Stimulated activated naive CD8-positive, alpha-beta T cell treated with anti-CD3 and anti-CD28 coated beads, Interleukin-15, Interleukin-2, amounts not matched to agents 100 U/mL and 50 U/mL, for 24 hours (primary cell): ENCODE measurements at places on chromosomes 1 and 21.

GRCh38 chr1:61498342-61498741, 226.6 kb downstream of the TM2D1 start:
- DNase-seq: no peak

DNA sequence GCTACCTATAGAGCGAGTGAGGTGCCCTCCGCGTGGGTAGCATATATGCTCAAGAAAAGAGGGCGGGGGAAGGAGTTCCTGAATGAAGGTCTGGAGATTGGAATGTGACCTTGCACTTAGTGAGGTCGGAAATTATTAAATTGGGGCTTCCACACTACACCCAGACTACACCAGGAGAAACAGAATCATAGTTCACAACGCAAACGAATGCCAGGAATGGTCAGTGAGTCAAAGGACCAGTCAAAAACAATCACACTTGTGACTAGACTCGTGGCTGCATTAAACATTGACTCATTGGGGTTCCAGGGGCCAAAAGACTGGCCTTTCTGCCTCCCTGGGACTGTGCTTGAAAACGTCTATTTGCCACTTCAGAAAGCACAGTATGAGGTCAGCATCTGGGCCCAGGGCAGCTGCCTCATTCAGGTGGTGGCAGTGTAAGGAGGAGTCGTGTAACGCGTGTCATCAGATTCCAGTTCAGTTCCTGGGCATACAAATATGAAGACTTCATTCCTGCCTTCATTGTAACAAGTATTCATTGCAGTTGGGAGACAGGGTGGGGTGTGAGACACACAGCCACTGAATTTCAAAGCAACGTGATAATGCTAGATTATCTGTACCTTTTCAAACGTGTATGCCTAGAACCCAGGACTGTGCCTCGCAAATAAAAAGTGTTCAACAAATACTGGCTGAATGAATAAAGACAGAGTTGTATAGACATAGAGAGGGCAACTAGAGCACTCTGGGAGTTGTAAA, at the start of gene YOD1:
Gene YOD1, minus strand, starts transcription at position 18 of the 753 bp plus-strand sequence. CDS start 178 bp downstream, outside the sequence.
- DNase-seq: peak; percentile 13

DNA sequence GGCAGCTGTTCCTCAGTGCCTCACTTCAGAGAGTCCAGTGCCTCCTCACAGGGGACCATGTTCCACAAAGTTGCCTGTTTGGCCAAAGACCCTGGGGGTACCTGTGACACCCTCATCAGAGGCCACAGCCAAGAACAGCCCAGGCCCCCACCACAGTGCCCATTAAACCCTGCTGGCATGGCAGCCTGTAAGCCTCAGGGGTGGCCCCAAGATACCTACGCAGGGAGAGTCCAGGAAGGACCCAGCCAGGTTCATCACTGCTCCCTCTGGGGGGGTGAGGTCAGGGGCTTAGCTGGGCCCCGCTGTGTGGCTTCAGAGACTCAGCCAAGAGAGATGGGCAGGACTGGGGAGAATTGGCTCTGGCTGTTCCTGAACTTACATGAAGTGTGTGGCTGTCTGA, 19.1 kb upstream of the PRDM16 start:
- DNase-seq: no peak

GRCh38 chr1:233349137-233349536, 21.6 kb downstream of the MAP3K21 start:
- no peak for DNase-seq

- no peak for DNase-seq
These were observed 53.7 kb downstream of the TP53BP2 start for GRCh38 chr1:223792046-223792445.

DNA sequence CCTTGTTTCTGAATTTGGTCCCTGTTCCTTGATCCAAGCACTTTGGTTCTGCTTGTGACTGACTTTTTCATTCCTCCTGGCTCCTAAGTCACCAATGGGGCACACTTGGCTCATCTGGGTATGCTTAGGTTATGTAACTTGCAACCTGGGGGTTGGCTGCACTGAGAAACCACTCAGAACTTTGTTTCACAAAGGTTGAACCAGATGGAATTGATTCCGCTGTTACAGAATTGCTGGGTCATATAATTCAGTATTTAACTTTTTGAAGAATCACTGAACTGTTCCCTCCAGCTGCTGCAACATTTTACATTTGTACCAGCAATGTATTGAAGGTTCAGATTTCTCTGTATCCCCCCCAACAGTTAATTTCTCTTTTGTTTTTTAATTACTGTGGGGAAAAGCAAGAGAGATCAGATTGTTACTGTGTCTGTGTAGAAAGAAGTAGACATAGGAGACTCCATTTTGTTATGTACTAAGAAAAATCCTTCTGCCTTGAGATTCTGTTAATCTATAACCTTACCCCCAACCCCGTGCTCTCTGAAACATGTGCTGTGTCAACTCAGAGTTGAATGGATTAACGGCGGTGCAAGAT, 9.6 kb upstream of the NVL start:
- no peak for DNase-seq

DNA sequence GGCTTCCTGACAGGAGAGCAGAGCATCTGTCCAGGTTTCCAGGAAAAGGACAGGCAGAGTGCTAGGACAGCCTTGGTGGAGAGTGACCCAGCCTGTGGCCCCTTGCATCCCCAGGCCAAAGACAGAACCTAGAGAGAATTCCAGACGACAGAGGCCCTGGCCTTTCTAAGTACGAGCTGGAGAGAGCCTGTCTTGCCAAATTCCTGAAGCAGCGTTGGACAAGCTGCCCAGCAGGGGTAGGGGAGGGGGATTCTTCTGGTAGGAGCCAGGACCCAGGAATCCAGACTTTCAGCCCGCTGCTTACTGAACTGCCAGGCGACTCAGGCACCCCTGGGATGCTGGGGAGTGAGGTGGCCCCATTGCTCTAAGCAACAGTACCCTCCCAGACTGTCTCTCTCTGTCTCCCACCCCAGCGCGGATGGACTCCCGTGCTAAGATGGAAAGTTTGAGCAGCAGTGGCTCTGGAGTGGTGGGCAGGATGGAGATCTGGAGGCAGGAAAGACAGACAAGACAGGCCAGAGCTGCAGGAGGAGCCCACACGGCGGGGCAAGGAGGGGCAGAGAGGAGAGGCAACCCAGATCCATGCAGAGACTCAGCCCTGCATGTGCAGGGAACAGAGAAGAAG, 8.8 kb upstream of the PEAR1 start:
- no peak for DNase-seq

DNA sequence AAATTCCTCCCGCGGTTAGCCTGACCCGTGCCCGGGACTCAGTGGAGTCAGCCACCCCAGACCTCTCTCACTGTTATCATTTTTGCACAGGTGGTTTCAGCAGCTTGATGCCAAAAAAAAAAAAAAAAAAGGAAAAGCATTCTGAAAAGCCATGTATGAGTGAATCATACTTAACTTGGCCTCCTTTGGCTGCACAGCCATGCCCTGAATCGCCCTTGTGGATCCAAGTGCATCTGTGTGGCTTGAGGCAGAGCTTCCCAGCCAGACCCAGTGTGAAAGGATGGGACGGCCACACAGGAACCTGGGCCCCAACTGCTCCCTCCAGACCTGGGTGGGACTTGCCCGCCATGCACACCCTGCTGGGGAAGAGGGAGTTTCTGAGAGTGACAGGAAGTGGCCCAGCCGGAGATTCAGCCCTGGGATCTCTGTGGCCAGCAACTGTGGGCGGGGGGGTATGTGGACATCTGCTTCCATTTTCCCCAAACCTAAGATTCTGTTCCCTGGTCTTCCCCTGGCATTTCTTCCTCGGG, 8.6 kb downstream of the YBEY start:
- peak; percentile 15 for DNase-seq

DNA sequence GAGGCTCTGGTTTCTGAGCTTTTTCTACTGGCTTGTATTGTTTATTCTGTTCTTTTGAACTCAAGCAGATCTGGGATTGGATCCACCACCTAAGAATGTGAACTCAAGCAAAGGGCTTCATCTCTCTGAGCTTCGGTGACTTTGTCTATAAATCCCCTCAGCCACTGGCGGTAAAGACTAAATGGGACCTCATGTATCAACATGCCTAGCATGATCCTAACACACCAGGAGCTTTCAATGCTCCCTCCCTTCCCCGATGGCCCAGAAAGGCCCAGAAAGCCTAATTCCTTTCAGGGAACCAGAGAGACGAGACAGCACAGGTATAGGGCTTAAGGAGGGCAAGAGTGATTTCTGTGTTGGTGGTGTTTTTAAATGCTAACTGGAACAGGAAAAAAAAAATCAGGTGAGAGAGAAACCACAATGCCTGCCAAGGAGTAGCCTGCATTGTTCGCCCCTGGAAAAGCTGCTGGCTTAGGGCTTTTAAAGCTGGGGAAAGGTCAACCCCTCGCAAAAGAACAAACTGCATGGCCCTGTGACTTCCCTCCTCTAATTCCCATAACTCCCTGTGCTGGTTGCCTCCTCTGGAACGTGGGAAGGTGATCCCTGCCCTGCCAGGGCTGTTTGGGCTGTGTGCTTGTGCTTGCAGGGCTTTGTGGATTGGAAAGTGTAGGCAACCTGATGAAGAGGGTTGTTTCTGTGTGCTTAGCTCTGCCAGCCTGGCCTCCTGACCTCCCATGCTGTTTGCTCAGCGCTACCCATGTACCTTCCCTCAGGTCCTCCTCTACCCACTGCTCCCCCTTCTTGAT, 147.0 kb downstream of the PLPP3 start:
- no peak for DNase-seq

DNA sequence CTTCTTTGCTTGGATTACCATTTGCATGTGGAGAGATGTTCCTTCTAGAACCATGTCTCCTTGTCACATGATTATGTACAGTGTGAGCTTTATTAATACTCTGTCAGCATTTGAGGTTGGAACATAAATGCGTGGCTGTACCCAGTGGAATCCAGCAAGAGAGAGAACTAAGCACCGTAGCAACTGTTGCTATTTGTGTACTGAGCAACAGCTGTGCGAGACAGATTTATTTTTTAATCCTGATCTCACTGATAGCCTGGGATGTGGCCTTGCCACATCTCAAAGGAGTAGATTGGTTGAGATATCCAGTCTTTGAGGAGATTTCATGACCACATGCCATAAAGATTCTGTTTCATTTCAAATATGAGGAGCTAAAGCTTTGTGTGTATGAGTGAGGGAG, 43.4 kb downstream of the KIF1B start:
- DNase-seq: no peak

- DNase-seq: no peak
These were observed 57.3 kb downstream of the PSMG1 start for GRCh38 chr21:39125752-39126485.

GRCh38 chr1:94095112-94095637, 25.8 kb downstream of the ABCA4 start:
- no peak for DNase-seq

DNA sequence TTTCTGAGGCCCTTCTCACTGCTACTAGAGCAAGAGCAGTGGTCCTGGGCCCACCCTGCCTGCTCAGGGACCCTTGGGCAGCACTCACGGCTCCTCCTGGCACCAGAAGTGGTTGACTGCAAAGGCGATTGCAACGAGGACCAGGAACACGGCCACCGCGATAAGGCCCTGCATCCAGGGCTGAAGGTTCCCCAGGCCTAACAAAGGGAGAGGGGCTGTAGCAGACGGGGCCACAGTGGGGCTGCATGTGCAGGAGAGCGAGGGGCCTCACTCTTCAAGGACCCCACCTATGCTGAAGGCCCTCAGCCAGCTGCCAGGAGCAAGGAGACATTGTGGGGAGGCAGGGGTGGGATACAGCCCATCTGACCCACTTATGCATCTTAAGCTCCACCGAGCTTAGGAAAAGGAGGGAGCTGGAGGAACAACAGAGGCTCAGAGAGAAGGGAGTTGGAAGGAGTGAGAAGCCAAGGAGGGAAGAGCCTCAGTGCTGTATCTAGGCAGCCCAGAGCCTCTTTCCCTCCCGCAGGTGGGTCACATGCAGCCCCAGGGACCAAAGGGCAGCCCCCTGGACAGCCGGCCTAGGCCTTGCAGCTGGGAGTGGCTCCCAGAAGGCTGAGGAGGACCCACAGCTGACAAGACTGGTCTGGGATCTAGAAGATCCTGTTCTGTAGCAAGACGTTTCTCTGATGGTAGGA, 2.5 kb downstream of the PDZK1IP1 start:
- DNase-seq: no peak

DNA sequence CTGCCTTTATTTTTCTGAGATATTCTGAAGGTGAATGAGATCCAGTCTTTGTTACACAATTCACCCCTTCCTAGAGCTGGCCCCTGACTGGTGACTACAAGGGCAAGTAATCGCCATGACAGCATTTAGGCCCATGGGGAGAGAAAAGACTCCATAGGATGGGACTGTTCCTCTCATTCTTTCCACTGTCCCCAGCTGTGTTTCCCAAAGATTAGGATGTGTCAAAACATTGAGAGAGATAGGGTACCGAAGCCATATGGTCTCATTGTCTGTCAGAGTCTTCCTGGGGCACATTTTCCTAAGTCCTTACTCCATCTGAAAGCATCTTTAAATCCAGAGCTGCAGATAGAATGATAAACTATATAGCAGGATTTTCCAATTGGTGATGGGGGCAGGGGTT, 423.5 kb downstream of the OMA1 start:
- DNase-seq: no peak

DNA sequence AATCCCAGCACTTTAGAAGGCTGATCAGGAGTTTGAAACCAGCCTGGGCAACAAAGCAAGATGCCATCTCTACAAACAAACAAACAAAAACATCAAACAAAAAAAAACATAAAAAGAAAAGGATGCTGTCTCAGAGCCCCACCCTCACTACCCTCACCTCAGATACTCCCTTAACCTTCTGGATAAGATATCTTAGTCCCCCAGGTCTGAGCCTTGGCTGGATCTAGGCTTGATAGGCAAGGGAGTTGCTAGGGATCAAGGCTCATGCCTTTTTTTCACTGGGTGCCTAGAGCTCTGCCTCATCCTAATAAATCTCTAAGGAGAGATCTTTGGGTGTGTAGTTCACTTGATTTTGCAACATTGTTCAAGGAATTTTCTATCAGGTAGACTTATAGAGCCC, 7.4 kb downstream of the HDAC1 start:
- no peak for DNase-seq

DNA sequence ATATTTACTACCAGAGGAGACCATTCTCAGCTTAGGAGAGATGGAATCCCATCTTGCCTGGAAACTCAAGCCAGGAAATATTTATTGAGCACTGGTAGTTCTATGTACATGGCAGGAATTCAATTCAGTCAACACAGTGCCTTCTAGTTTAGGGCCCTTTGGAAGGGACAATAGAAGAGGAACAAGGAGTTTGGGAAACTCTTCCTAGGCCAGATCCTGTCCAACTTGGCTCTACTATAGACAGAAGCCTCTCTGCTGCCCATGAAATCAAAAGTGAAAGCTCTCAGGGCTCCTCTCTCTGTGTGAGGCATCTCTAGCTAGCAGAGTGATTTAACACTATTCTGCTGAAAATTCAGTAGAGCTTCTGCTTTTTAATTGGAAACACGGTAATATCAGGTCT, 244.6 kb upstream of the MAP1LC3C start:
- DNase-seq: no peak
